ENCODE measurements at places on chromosomes 3 and 15. TPM values are rescaled to one million over a fixed set of nuclear protein-coding genes. Genes with fewer than 3 reads are reported as not detected.

Gene ERC2
- polyA plus RNA-seq = 3.3 TPM

DNA sequence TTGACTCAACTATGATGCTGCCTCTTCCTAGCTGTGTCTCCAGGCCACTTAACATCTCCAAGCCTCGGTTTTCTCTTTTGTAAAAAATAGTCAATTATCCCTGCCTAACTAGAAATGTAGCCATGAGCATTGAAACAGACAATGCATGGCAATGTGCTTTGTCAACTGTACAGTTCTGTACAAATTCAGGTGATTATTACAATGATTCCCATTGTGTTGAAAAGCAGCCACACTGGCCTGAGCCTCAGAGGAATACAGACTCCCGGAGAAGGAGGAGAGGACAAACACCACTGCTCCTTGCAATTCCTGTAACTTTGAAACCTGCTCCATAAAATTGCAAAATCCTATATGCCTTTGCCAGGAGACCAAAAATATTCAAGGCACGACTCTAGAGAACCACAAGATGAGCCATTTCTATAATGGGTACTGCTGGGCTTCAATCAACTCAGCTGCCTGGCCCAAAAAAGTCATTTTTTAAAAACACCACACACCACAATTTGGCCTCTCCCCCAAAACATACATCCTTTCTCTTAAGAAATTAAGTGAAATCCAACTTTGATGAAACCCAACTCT lies 28.6 kb downstream of the DAPK2 start:
- DNase-seq = no peak

GRCh38 chr3:126018995-126019394 lies 50.0 kb downstream of the ROPN1B start:
- no peak for DNase-seq

Gene REC114
- polyA plus RNA-seq = 0.30 TPM

DNA sequence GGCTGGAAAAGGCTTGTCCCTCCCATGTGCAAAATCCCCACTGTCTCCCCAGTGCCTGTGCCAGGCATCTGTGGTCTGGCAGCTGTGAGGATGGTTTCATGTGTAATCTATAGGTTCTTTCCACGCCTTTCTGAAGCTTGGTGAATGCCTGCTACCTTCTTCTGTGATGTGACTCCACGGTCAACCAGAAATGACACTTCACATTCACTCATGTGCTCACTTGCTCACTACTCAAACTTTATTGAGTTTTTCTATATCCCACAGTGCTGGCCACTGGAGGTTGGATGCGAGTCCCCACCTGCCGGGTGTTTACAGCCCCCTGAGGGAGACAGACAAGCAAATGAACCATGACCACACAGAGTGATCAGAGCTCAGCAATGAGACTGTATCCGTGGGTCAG lies 27.9 kb upstream of the TLE3 start:
- no peak for DNase-seq

Data from renal cortex interstitium (tissue), 15 donors.